CD4-positive, alpha-beta T cell treated with Interleukin-15 for 1 hour (primary cell): ENCODE measurements at places on chromosomes 5 and 9.
A peak's percentile ranks its signal among the peaks of the same experiment; 100 is the strongest.

GRCh38 chr9:69036309-69036708 lies 757 bp downstream of the FXN start:
- no peak for DNase-seq

- no peak for DNase-seq
Measured at GRCh38 chr9:135680056-135680455, 16.9 kb downstream of the LCN9 start.

DNA sequence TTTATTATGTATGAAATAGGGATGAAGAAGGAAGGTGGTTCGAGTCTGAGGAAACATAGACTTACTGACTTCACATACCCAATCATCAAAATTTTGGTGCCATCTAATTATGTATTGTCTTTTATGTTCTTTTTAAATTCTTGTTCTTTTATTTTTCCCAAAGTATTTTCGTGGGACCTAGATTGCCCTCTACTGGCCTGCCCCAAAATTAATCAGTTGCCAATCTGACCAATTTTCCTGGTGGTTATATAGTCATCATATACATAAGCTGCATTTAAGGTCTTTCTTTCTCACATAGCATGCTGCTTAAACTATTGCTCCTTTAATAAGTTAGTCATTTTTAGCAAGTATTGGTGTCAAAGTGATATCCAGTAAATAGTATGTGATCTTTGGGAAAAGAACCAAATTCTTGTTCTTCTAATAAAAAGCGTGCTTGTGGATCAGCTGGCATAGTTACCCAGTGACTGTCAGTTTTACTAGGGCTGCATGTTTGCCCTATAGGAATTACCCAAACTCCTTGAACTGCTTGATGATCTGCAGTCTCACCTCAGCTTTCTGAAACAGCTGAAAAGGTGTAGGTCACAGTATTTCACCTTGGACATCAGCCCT lies 223.5 kb downstream of the SH3GL2 start:
- no peak for DNase-seq

- no peak for DNase-seq
Measured at GRCh38 chr5:165161204-165161603, 1655.8 kb downstream of the MAT2B start.

DNA sequence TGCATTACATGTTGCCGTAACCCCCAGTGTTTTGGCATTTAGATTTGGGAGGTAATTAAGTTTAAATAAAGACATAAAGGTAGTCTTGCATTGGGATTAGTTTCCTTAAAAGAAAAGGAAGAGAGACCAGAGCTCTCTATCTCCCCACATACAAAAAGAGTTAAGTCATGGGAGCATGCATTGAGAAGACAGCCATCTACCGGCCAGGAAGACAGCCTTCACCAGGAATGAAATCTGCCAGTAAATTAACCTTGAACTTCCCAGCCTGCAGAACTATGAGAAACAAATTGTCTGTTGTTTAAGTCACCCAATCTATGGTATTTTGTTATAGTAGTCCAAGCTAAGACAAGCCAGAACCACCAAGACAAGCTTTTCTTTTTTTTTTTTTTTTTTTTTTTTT lies 567.0 kb upstream of the CDH18 start:
- DNase-seq, result no peak

DNA sequence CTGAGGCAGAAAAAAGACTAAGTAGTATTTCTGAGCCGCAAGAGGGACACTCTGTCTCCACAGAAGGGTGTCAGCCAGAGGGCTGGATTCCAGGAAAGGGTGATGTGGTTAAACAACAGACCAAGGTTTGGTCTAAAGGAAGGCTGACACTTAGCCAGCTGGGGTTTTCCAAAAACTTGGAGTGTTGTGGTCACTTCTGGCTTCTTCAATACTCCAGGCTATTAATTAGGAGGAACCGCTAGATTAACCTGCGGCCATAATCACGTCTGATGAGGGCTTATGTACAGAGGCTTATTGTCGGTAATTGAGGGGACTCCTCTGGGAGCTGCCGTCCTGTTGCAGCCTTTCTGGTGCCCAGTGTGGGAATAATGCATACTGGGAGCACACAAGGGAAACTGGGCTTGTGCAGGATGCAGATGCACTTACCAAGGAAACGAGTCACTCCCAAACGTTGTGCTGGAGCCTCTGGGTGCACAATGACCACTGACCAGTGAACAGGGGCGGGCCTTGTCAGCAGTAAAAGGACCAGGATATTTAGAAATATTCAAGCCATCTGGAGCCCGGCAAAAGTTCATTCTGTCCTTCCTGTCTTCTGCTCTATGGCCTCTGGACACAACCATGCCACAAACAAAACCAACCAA lies 70.2 kb upstream of the TUT7 start:
- no peak for DNase-seq

DNA sequence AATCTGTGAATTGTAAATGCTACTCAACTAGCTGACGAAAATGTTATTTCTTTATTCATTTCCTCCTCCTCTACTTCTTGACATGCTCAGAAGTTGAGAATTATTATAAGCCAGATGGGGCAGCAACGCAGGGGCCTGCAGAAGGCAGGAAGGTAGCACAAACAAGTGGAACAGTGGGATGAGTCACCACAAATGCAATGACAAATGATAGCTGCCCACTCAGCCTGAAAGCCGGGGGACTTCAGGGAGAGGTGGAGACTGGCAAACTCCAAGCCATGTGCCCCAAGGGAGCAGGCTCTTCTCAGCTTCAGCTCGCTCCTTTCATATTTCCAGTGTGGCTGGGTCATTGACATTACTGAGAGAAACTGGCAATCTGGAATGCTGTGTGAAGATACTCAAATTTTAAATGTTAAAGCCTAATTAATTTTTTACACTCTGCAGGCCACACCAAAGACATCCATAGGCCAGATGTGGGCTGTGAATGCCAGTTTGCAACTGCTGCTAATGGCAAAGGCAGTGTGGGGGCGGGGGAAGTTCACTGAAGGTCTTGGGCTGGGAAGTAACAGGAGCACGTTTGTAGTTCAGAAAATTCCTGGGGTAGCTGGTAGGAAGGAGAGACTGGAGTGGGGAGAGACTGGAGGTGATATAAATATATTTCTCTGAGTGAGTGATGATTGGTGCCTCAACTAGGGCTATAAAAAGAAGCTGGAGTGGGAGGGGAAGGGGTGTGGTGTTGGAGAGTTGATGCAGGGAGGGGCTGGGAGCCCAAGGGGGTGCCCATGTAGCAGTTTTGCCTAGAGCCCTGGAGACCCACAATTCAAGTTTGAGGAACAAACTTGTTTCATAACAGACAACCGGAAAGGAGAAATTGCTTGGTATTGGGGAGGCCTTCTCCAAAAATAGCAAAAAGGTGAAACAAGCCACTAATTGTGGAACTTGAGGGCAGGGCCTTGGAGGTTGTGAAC lies 20.8 kb upstream of the ADRB2 start:
- peak; percentile 30 for DNase-seq

DNA sequence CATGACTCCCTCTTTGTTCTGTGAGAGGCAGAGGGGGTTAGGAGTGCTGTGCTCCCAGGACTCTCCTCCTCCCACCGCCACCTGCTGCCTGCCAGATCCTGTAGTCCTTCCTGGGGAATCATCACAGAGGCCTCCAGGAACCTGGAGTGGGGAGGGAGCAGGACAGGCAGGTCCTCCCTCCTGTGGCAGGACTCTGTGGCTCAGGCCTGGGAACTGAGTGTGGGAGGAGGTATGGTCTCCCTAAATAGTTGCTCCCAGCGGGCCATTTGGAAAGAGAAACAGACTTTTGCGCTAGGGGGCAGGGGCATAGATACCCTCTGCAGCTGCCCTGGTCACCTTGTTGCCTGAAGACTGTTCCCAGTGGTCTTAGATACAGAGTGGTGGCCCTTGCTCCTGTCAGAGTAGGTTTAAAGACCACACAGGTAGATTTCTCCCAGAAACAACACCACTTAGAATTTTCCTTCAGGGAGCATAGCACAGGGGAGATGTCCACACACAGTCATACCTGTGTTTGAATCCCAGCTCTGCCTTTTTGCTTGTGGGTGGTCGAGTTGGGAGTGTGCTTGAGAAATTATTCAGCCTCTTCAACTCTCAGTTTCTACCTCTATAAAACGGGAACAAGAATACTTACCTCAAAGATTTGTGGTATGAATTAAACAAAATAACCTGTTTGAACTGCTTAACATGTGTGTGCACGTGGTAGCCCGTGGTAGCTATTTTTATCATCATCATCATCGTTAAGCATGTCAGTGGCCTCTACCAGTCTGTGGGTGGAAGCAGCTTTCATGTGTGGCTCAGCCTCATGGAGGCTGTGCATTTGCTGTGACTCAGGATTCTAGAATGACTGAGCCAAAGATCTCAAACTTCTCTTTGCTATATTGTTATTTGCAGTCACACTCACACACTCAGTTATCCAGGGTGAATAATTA lies 55.8 kb downstream of the SLC22A5 start:
- DNase-seq, result peak; percentile 83

DNA sequence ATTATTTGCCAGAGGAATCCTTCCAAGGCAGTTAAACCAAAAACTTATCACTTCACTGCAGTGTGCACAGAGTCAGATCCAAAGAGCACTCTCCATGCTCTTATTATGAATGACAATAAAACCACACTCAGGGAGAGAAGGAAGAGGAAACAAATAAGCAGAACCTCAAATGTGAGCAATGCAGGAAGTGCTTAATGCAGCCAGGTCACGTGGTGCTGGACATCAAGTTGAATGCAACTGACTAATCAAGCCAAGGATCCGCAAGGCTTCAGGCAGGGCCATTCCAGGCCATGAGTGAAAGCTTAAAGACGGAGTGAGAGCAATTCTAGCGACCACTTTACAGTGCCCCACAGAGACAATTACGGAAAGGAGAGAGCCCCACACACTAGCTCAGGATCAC lies 230.4 kb upstream of the PUM3 start:
- no peak for DNase-seq

- DNase-seq, result no peak
Measured at GRCh38 chr5:143648696-143649095, 163.3 kb upstream of the HMHB1 start.

DNA sequence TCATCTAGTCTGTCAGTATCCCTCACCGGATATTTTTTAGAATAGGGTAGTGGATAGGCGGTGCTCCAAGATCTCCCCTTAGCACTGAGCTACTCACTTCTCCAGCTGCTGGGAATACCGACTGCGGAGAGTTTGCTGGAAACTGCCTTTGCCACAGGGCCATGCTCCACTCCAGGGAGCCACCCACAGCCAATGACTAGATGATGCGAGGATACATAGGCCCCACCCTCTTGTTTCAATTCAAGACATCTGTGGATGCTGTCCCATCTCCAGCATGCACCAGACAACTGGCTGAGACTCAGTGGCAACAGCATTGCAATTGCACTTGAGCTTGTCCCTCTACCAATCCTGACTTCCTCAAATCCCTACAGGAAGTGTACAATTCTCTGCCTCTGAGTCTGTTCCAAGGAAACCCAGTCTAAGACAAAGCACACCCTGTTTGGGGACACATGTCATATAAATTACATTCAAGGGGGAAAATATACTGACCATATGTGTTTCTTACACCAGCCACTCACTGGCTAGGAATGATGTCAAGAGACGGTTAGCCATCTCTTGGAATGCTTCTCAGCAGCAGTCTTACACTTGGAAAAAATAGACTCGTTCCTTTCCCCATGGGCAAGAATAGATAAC lies 312.6 kb upstream of the KIF2A start:
- DNase-seq, result no peak

- no peak for DNase-seq
Measured at GRCh38 chr9:93427655-93428379, 23.7 kb upstream of the FAM120A start.

DNA sequence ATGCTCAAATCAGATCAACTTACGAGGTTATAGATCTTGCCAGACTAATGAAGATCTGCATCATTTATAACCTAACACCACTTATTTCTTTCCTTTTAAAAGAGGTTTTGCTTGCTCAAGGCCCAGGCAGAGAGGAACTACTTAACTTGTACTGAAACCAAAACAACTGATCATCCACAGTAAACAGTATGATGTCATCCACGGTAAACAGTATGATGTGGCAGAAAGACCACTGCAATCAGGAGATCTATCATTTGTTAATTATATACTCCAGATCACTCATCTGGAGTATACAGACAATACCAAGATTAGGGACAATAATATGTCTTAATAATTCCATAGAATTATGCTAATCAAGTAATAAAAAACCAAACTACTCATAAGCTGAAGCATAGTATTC lies 116.8 kb downstream of the ADAMTS6 start:
- no peak for DNase-seq

GRCh38 chr9:124594225-124594624 lies 87.0 kb upstream of the NR5A1 start:
- no peak for DNase-seq

GRCh38 chr5:749101-749670 lies 35.3 kb downstream of the ZDHHC11B start:
- no peak for DNase-seq

DNA sequence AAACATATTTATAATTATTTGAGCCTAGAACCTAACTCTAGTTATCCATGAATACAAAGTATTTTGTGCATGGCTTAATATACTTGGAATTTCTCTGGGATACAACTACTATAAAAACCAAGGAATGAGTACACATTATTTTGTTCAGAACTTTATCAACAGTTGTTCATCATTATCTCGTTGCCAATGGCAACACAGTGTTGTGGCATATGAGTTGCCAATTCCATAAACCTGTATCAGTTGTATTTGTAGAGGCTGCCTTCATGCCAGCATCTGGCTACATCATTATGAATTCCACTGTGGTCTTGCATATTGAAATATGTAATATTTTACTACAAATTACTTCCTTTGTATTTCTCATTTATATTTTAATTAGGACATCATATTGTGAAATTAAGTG lies 250.4 kb downstream of the FSTL4 start:
- no peak for DNase-seq

DNA sequence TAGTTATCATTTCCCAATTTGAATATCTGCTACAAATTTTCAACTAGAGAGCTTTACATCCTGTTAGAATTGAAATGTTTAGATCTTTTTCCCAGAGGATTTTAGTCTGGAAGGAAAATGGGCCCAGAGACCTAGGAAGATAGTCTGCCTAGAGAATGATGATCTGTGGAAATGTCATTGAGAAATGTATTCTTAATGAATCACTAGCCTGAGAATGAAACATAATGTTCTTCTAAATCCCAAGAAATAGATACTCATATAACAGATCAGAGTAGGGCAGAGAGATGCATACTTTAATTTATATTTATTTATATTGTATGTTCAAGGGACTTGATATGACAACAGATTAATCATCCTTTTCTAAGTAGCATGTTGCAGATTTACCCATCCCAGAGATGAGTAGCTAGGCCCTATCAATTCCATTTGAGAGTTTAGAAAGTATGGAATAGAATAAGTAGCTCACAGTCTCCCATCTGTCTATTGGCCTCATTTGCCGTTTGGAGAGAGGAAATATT lies 25.1 kb upstream of the SLC44A1 start:
- no peak for DNase-seq

GRCh38 chr9:120783602-120784047 lies 9.6 kb downstream of the FBXW2 start:
- DNase-seq, result no peak

- no peak for DNase-seq
Measured at GRCh38 chr5:159765760-159766517, 150.3 kb upstream of the ADRA1B start.

DNA sequence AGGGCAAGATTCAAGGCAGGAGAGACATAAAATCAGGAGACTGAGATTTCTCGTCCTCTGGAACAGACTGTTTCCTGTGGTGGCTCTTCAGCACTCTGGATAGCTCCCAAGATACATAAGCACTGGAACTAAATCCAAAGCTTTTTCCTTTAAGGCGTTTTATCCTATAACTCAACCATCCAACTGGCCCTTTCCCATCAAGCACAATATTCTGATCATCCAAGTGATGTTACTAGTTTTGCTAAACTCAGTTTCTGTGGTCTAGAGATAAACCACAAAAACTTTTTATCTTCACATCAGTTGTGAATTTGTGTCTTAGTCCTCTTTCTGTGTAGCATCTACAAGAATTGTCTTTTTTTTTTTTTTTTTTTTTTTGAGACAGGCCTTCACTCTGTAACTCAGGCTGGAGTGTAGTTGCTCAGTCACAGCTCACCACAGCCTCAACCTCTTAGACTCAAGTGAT lies 299.4 kb downstream of the COX7C start:
- DNase-seq, result no peak
